Lower lobe of right lung (tissue), 2 donors: ENCODE measurements at places on chromosomes 3 and 15. TPM values are rescaled to one million over a fixed set of nuclear protein-coding genes. Genes with fewer than 3 reads are reported as not detected.

The RLBP1 gene
- total RNA-seq, result not detected

DNA sequence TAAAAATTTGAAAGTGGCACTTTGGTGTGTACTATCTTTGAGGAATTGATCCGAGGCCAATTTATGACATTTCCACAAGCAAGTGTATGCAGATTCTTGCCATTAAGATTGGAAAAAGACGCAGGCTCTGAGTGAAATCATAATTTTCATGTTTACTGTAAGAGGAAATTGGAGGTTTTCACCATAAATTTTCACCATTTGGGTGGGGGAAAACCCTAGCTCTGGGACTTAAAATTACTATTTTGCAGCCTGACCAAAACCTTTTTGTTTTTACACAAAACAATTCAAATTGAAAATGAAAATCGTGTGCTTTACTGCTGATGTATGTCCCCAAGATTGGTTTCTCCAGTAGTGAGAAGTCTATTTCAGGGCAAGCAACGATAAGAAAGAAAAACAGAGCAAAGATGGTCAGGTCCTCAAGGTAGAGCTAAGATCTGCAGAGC lies 282.6 kb downstream of the FOXP1 start:
- H3K4me1 ChIP-seq, result peaks cover 25% of the 10 kb centered on the region
- no peak for DNase-seq
- no peaks in the 10 kb centered on the region for H3K27me3 ChIP-seq
- H3K4me3 ChIP-seq, result no peak overlapping the region
- no peak overlapping the region for H3K27ac ChIP-seq

DNA sequence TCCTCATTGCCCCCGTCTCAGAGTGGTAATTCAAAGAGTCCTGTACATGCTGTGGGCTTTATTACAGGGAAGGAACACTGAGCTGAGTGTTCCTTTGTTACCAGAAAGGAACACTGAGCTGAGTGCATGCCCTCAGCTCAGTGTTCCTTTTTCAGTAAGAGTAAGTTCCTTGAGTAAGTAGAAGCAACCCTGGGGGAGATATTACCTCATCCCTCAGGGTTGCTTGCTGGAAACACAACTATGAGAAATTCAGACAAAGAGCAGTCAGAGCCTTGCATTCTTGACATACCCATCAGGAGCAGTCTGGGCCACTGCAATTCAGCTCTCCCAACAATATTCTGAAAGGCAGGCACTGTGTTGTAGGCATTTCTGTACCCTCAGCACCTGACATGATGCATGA lies 17.0 kb downstream of the CHRM5 start:
- H3K4me1 ChIP-seq, result no peaks in the 10 kb centered on the region
- no peaks in the 10 kb centered on the region for H3K36me3 ChIP-seq
- H3K27ac ChIP-seq, result no peak overlapping the region
- H3K4me3 ChIP-seq, result no peak overlapping the region
- DNase-seq, result no peak

- H3K27ac ChIP-seq, result no peak overlapping the region
- H3K4me1 ChIP-seq, result no peaks in the 10 kb centered on the region
- H3K27me3 ChIP-seq, result no peaks in the 10 kb centered on the region
- H3K4me3 ChIP-seq, result no peak overlapping the region
- H3K36me3 ChIP-seq, result no peaks in the 10 kb centered on the region
These were observed 31.1 kb downstream of the MAGEL2 start for GRCh38 chr15:23616536-23616935.

GRCh38 chr3:114487502-114487901 lies 193.7 kb downstream of the TIGIT start:
- no peak overlapping the region for H3K4me3 ChIP-seq
- H3K36me3 ChIP-seq, result no peaks in the 10 kb centered on the region
- H3K27ac ChIP-seq, result no peak overlapping the region
- H3K4me1 ChIP-seq, result no peaks in the 10 kb centered on the region

DNA sequence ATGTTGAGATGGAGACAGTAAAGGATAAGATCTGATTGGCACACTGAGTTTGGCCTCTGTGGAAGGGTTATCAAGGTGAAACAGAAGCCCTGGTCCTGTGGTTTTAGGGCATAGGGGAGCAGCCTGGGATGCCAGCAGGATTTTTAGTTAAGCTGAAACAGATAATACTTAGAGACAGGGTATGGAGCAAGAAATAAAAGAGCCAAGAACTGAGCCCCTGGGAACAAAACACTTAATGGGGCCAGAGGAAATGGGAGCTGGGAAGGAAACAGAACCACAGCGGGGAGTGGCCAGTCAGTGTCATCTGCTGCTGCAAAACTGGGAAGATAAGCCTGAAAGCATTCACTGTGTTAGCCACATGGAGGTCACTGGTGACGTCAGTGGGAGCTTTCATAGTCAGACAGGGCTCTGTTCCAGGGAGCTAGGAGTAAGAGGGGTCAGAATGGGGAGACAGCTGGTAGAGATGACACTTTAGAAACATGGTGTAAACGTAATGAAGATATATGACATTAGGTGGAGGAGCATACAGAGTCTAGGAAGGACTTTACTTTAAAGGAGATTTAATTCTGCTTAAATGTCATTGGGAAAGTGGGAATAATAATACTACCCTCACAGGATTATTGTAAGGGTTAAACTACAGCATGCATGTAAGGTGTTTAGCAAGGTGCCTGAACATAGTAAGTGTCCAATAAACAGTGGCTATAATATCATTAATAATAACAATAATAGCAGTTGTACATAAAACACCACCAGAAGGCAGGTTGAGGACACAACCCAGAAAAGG lies 172.7 kb upstream of the CTNNB1 start:
- H3K4me1 ChIP-seq, result peaks cover 10% of the 10 kb centered on the region
- DNase-seq, result peak; percentile 49
- no peaks in the 10 kb centered on the region for H3K27me3 ChIP-seq
- no peaks in the 10 kb centered on the region for H3K36me3 ChIP-seq
- H3K4me3 ChIP-seq, result no peak overlapping the region
- H3K27ac ChIP-seq, result no peak overlapping the region
